ENCODE measurements at places on chromosomes 1 and 21. TPM values are rescaled to one million over a fixed set of nuclear protein-coding genes. Genes with fewer than 3 reads are reported as not detected.

The C1orf141 gene
- total RNA-seq = not detected

The SPRR2A gene
- total RNA-seq = not detected

The TFF1 gene
- total RNA-seq = not detected

The SLC45A1 gene
- total RNA-seq = 1.9 TPM

The AQP10 gene
- total RNA-seq = not detected

The RIPK4 gene
- total RNA-seq = not detected

The KCNH1 gene
- 14.2 TPM for total RNA-seq

The PM20D1 gene
- total RNA-seq = under 0.01 TPM

The LCE1D gene
- total RNA-seq = not detected

The SIK1 gene
- total RNA-seq = 5.2 TPM

The FAM151A gene
- not detected for total RNA-seq

The MRPL20 gene
- 96.6 TPM for total RNA-seq

The HMCN1 gene
- 5.2 TPM for total RNA-seq

The CYP4A22 gene
- not detected for total RNA-seq

The TRABD2B gene
- not detected for total RNA-seq

The LCE2C gene
- not detected for total RNA-seq

The NCAM2 gene
- total RNA-seq = 5.2 TPM

The IL12RB2 gene
- not detected for total RNA-seq

The FAM177B gene
- not detected for total RNA-seq

The TACSTD2 gene
- 17.7 TPM for total RNA-seq

Measured in fibroblast of villous mesenchyme (primary cell).